C1 segment of cervical spinal cord (tissue), 14 donors: ENCODE measurements at places on chromosomes 11 and 22.

- DNase-seq: peak; percentile 18
Measured at GRCh38 chr11:33542921-33543320, 157.7 kb downstream of the C11orf91 start.

DNA sequence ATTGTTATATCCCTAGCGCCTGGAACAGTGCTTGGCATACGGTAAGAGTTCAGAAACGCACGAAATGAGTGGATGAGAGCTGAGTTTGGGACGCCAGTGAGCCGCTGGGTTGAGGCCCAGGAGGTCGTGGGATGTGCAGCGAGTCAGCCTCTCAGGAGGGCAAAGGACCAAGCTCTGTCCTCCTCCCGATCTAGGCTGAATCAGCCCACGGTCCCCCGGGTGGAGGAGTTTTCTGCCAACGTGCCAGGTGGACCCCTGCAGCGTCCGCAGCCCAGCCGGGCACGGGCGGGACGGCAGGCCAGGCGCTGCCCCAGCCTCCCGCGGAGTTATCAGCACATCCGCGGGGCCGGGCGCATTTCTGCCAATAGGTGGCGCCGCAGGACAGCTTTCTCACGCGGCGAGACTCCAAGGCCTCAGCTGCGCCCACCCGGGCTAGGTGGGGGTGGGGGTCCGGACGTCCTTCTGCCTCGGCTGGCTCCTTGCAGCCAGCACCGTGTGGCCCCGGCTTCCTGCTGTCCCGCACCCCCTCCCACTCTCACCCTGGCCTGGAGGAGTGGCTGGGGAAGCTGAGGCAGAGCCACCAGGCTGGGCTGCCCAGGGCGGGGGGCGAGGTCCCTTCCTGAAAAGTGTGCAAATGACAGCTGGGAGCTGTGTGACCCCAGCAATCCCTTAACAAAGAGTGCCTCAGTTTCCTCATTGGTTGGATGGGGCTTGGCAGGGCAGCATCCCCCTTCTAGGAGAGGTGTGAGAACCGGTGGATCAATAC, 2.2 kb upstream of the RPS19BP1 start:
- DNase-seq: no peak

GRCh38 chr11:123062892-123063825, 1.2 kb upstream of the HSPA8 start:
- no peak for DNase-seq

- no peak for DNase-seq
Measured at GRCh38 chr11:128216198-128216597, 371.2 kb downstream of the ETS1 start.

GRCh38 chr22:49327411-49328117, 500.1 kb downstream of the BRD1 start:
- DNase-seq: no peak

DNA sequence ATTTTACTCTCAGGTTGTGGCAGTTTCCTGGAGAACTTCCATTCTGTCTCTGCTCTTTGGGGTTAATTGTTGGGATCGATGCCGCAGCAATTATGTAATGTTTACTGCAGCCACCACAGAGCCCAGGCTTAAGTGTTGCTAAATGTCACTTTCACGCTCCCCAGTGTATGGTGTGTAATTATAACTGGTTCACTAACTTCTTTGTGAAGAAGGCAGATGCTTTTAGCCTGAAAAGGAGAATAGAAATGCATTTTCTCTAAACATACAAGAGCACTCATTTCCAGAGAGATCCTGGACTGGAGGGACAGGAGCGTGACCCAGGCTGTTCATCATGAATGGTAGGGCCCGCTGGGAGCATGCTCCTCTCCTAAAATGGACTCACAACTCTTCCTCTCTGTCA, 132.2 kb upstream of the PLET1 start:
- DNase-seq: no peak

GRCh38 chr11:63907808-63908530, 9.0 kb downstream of the RCOR2 start:
- no peak for DNase-seq

GRCh38 chr11:14424096-14424495, 65.1 kb upstream of the RRAS2 start:
- no peak for DNase-seq

DNA sequence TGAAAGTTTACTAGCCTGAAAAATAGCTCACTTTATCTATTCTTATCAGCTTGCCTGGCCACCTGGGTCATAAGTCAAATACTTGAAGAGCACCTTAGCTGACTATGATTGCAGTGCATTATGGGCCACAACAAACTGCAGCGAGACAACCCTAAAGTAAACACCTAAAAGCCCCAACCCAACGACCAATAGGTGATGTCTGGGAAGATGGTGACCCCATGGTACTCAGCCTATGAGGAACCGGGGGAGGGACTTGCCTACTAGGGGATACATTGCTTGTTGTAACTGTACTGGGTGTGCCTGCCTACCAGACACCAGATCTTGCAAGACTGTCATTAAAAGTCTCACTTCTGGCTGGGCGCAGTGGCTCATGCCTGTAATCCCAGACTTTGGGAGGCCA, 35.6 kb upstream of the APOBEC3A start:
- DNase-seq: no peak

- peak; percentile 10 for DNase-seq
Measured at GRCh38 chr22:34105461-34106062, 185.3 kb upstream of the LARGE1 start.

- no peak for DNase-seq
Measured at GRCh38 chr22:46068181-46068592, 82.1 kb upstream of the PPARA start.

- DNase-seq: peak; percentile 17
Measured at GRCh38 chr11:104812103-104812788, 86.0 kb downstream of the CASP12 start.

DNA sequence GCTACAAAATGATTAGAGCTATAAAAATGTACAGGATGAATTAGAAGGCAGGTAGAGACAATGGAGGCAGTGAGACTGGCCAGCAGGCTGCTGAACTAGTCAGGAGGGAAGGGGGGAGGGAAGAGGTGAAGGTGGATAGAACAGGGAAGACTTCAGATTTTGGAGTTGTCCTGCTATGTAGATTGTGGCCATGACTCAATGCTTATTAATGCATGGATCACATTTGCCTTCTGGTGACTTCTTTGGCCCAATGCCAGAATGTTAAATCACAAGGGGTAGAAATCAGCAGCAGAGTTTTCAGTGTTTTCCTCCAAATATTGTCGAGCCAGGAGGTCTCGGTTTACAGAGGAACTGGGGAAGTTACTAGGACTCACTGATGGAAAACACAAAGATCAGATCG, 346.6 kb downstream of the AASDHPPT start:
- no peak for DNase-seq

DNA sequence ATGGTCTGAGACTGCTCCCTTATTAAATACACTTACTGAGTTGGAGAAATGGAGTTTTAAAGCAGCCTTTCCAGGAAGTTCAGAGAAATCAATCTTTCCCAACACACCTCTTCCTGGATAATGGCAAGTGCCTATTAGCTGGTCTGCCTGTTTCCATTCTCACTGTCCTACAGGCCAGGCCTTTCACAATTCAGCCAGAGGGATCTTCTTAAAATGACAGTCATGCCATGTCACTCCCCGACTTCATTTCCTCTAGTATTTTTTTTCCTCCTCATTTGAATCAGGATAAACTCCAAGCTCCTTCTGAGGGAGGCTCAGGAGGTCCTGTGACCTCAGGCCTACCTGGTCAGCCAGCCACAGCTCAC, 62.6 kb downstream of the FDX1 start:
- no peak for DNase-seq

- DNase-seq: no peak
Measured at GRCh38 chr11:73413256-73413655, 37.1 kb downstream of the RELT start.

GRCh38 chr11:63155794-63156193, 11.8 kb upstream of the SLC22A24 start:
- DNase-seq: no peak

DNA sequence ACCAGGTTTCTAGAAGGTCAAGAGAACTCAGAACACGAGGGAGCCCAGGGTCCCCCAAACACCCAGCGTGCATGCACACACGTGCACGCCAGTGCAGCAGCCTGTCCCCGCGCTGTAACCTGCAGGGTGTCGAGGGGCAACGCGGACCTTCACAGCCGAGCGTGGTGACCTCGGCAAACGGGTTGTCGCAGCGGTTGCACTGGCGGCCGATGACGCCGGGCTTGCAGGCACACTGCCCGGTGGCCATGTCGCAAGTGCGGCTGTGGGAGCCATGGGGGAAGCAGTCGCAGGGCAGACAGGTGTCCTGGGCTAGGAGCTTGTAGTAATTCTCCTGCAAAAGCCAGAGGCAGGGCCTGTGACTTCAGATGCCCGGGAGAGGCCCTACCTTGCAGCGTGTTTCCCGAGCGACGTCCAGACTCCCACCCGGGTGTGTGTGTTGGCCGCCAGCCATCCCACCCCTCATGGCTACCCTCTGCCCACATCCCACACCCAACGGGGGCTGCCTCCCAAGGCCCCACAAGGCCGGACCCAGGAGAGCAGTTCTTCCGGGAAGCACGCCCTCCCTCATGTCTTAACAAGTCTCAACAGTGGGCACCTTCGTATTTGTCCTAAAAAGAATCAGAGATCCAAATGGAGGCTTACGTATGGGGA, 56.1 kb downstream of the TRMU start:
- no peak for DNase-seq

- no peak for DNase-seq
Measured at GRCh38 chr11:90391756-90392155, 168.9 kb upstream of the CHORDC1 start.

DNA sequence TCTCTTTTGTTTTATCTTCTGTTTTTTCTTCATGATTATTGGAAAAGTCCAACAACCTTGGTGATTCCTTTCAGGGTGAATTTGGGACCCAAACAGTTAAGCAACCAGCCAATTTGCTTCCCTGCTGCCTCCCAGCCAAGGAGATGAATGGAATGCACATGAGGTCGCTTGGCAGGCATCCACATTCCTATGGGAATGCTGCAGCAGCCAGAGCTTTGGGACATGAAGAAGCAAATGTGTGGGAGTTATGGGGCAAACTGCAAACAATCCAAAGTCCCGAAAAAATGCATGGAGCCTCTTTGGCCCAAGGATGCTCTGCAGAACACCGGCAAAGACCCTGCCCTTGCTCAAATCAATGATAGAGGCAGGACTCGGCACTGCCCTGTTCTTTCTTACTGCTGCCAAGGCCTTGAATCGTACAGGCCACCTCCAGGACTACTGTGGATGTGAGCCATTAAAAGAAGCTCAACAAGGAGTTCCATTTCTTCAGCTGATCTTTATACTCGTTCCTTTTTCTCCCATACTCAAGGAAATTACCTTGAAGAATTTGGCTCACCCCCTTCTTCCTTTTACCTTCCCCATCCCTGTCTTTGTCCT, 117.3 kb upstream of the TEAD1 start:
- no peak for DNase-seq

- DNase-seq: no peak
Measured at GRCh38 chr11:68145120-68145866, 24.1 kb upstream of the CHKA start.

- no peak for DNase-seq
Measured at GRCh38 chr11:63979426-63979825, 5.0 kb downstream of the COX8A start.

GRCh38 chr11:57536947-57537619, at the start of gene SMTNL1:
SMTNL1 (plus strand) TSS chr11:57537595; CDS start chr11:57542643, 5,048 bp downstream.
- DNase-seq: no peak

DNA sequence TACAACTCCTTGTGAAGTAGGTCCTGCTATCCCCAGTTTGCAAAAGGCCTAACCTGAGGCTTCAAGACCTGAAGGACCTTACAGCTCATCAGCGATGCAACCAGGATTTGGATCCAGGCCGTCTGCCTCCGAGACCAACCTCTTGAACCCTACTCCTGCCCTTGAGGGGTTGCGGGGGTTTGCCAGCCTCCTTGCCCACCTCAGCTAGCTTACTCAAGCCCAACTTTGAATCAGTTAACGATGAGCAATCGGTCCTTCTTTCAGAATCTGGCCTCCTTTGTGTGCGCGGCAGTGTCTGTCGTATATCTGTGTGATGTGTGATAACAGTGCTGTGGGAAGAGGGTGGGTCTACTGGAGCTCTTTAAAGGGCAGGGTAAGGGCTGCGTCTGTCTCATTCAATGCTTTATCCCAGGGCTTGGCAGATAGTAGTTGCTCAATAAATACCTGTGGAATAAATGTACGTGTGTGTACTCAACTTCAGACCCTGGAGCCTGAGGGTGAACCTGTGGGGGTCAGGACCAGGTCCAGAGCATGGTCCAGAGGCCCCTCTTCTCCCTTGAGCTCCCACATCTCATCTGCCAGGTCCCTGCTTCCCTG, 3.2 kb downstream of the CHRM1 start:
- no peak for DNase-seq
